ENCODE measurements at places on chromosomes 12 and 14.

DNA sequence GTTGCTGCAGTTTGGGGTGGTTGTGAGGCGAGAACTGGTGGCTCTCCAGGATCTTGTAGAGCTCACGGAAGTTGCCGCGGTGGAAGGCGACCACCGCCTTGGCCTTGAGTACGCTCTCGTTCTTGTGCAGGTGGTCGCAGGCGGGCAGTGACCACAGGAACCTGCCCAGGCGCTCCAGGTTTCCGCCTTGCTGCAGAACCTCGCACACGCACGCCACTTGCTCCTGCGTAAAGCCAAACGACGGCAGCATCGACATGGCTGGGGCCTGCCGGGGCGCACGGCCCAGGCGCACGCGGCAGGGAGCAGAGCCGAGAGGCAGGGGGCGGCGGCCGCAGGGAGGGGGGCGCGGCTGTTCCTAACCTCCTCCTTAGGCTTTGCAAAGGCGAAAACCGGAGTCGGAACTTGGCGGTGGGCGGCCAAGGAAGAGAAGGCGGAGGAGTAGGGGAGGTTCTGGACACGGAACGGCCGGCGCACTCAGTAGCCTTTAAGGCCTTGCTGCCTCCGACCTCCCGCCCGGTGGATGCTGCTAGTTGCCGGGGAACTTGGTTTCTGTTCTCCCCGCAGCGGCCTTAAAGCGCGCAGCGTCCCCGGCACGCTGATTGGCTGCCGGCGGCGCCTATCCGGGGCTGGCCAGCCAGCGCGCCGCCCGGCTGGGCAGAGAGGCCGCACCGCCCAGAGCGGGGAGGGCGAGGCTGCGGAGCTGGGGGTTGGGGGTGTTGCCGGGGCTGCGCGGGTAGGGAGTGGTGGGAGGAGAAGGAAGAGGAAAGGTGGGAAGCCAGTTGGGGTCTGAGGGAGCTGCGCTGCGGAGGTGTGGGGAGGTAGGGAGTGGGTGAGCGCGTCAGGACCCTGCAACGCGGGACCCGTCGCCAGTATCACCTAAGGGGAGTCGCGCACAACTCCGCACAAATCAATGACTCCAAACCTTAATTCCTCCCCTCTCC lies at the start of gene SIX1:
Gene SIX1 (minus strand): TSS at position 544 of the 941 bp plus-strand sequence. CDS start 288 bp downstream, at position 256.
- peaks cover 58% of the 10 kb centered on the region for H3K4me1 ChIP-seq
- no peaks in the 10 kb centered on the region for H3K27me3 ChIP-seq
- no peaks in the 10 kb centered on the region for H3K36me3 ChIP-seq
- H3K27ac ChIP-seq = peak within 1 kb of the TSS; percentile 85
- DNase-seq = peak; percentile 91

DNA sequence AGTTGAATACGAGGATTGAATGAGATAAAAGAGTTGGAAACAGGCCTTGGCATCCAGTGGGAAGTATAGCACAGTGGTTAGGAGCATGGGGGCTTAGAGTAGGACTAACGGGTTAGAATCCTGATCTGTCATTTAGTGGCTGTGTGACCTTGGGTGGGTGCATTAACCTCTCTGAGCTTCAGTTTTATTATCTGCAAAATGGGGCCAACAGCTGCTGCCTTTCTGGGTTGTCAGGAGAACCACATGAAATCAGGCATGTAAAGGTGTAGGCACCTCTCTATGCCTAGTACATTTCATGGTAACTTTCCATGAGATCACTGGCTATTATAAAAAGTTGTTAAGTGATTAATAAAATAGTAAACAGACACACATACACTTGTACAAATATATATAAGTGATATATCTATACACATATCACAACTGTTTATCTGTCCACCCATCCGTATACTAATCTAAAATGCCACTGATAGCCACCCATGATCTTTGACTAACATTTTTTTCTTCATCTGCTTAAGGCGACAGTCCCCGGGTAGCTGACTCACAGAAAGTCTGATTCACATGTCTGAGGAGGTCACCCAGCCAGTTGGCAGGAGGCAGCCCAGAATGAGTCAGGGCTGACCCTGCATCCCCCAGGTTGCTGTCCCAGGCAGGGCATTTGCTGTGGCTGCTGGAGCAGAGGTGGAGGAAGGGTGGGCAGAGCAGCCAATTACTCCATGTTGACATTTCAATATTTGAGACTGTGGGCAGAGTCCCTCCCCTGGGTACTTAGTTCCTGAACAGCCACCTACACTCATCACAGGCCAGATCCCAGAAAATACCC lies 125.6 kb upstream of the NOS1 start:
- H3K36me3 ChIP-seq = no peaks in the 10 kb centered on the region
- no peak overlapping the region for H3K27ac ChIP-seq
- no peaks in the 10 kb centered on the region for H3K4me1 ChIP-seq
- no peaks in the 10 kb centered on the region for H3K27me3 ChIP-seq

- peaks cover 9% of the 10 kb centered on the region for H3K4me1 ChIP-seq
- no peaks in the 10 kb centered on the region for H3K27me3 ChIP-seq
- H3K36me3 ChIP-seq = no peaks in the 10 kb centered on the region
- no peak overlapping the region for H3K4me3 ChIP-seq
Observed at GRCh38 chr14:68027276-68027675, 207.7 kb downstream of the RAD51B start.

DNA sequence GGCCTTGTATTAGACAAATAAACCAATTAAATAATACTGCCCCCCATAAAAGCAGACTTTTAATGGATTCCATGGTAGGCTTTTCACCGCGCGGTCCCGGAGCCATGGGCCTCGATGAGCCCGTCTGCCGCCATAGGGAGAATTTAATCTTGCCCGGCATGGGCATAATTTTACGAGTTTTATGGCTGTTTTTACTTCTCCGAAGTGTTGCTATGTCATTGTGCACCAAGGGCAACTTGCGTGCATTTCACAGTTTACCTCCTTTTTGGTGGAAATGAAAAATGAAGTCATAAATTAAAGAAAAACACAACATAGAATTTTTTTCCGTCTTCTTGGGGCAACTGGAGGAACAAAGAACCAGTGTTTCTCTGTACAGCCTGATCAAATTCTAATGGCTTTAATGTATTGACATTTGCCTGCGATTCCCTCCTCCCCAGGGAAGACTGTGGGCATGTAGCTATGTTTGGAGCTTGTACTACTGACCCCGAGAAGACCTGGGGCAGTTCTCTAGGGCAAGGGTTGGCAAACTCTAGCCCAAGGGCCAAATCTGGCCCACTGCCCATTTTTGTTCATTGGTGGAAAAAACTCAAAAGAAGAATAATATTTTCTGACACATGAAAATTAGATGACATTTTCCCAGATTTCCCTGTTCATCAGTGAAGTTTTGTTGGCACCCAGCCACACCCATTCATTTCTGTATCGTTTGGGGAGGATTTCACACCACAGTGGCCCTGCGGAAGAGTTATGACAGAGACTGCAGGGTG lies 142.7 kb downstream of the CHST11 start:
- H3K4me3 ChIP-seq = no peak overlapping the region
- no peaks in the 10 kb centered on the region for H3K36me3 ChIP-seq
- H3K27me3 ChIP-seq = no peaks in the 10 kb centered on the region
- DNase-seq = no peak

DNA sequence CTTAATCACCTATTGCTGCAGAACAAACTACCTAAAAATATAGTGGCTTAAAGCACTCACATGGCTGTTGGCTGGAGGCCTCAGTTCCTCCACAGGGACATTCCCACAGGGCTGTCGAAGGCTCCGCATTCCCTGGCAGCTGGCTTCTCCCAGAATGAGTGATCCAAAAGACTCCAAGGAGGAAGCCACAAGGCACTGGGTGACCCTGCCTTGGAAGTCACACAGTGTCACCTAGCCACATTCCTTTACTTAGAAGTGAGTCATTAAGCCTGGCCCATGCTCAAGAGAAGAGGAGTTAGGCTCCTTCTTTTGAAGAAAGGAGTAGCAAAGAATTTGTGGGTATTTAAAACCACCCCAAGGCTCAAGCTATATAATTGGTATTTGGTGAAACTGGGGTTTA lies 63.9 kb upstream of the MAP1LC3B2 start:
- H3K27me3 ChIP-seq = no peaks in the 10 kb centered on the region
- no peaks in the 10 kb centered on the region for H3K36me3 ChIP-seq
- H3K4me1 ChIP-seq = peaks cover 8% of the 10 kb centered on the region
- H3K4me3 ChIP-seq = no peak overlapping the region
- H3K27ac ChIP-seq = no peak overlapping the region
- no peak for DNase-seq

- H3K36me3 ChIP-seq = no peaks in the 10 kb centered on the region
- no peak overlapping the region for H3K4me3 ChIP-seq
- no peak for DNase-seq
- no peaks in the 10 kb centered on the region for H3K4me1 ChIP-seq
- no peak overlapping the region for H3K27ac ChIP-seq
- H3K27me3 ChIP-seq = no peaks in the 10 kb centered on the region
Observed at GRCh38 chr12:82149045-82149444, 209.1 kb downstream of the CCDC59 start.

DNA sequence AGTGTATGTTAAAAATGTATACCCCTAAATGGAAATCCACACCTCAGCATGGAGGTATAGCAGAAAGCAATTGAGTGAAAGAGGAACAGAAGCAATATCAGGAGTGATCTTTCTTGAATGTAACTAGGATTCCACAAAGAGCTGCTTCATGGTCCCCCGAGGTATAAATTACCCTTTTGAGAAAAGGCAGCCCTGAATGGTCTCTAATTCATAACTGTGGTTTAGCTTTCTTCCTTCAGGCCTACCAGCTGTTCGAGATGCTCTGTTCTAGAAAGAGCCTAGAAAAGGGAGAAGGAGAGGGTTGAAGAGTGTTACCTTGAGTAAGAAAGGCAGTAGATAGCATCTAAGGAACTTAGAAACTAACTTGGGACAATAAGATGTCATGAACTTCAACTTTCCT lies 42.9 kb upstream of the CSRNP2 start:
- no peak for DNase-seq
- H3K36me3 ChIP-seq = peaks cover 10% of the 10 kb centered on the region
- H3K27ac ChIP-seq = no peak overlapping the region
- H3K27me3 ChIP-seq = no peaks in the 10 kb centered on the region
- no peaks in the 10 kb centered on the region for H3K4me1 ChIP-seq
- H3K4me3 ChIP-seq = no peak overlapping the region

- no peak for DNase-seq
- no peak overlapping the region for H3K4me3 ChIP-seq
- peaks cover 41% of the 10 kb centered on the region for H3K4me1 ChIP-seq
- H3K27ac ChIP-seq = peak overlapping the region; percentile 97
- H3K36me3 ChIP-seq = peaks cover 26% of the 10 kb centered on the region
Observed at GRCh38 chr12:57614178-57614947, 3.1 kb downstream of the ARHGEF25 start.

DNA sequence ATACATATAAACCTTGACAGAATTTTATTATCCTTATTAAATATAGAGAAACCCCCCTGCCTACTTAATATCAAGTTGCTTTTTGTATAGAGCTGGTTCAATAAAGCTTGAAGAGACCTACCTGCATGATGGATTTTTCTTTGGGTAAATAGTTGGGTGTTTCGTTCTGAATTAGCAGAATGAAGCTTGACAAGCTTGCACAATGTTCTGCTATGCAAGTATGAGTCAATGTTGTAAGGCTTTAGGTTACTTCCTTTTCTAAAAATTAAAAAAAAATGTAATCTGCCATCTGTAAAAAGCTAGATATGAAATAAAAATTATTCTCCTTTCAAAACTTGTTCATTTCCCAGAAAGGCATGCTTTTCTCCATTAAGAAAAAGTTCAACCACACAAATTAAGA lies 1662.6 kb upstream of the SEL1L start:
- H3K27ac ChIP-seq = no peak overlapping the region
- H3K27me3 ChIP-seq = no peaks in the 10 kb centered on the region
- no peak overlapping the region for H3K4me3 ChIP-seq
- no peak for DNase-seq

DNA sequence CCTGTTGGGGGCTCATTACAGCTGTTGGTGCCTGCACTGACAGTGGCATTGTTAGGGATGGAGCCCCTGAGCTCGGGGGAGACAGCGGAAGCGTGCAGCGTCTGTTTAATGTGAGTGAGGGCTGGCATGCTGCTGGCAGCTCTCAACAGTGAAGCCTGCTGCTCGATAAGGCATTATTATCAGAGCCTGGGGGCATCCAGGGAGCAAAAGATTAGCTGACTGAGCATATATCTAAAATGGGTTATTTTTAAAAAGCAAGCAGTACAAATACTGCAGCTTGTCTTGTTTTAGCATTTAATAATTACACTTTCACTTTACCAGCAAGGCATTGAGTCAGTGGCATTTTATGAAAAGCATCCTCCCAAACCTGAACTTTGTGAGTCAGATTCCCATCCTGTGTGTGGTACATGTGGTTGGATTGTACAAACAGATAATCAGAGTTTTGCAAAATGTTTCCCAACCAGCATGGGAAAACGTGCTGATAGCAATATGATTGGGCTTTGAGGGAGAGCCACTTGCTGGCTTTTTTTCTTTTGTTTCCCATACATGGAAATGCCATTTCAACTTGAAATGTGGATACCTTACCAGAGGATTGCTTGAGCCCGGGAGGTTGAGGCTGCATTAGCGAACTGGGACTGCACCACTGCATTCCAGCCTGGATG lies 150.8 kb downstream of the PRKCH start:
- peaks cover 53% of the 10 kb centered on the region for H3K4me1 ChIP-seq
- H3K4me3 ChIP-seq = peak overlapping the region; percentile 38
- no peaks in the 10 kb centered on the region for H3K36me3 ChIP-seq
- H3K27ac ChIP-seq = peak overlapping the region; percentile 48
- peak; percentile 20 for DNase-seq

- H3K27ac ChIP-seq = no peak overlapping the region
- H3K27me3 ChIP-seq = no peaks in the 10 kb centered on the region
- no peak overlapping the region for H3K4me3 ChIP-seq
- no peak for DNase-seq
Observed at GRCh38 chr12:5123921-5124320, 80.2 kb downstream of the KCNA5 start.

DNA sequence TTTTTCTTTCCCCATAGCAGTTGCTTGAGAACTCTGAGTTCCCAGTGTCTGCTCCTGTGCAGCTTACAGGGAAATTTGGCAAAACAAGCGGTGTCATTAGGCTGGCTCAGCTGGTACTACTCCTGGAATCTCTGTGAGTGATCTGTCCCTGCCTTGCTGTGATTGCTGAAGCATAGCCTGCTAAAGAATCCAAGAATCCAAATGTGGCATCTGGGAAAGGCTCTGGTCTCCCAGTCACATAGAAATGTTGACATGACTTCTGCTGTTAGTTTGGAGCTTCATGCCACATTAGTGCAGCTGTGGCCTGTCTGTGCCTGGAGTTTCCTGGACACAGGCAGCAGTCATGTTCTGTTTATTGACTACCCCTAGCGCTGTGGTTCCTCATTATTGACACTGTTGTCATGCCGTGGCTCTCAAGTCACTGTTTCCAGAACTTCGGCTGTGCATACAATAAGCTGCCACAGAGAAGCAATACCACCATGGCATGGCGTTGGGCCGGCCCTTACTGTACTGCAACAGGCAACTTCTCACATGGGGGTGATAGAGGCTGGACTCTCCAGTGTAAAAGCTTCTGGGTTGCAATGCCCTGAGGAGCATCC lies 166.8 kb downstream of the MYRFL start:
- H3K4me3 ChIP-seq = no peak overlapping the region
- peak; percentile 31 for DNase-seq
- H3K27ac ChIP-seq = peak overlapping the region; percentile 82
- no peaks in the 10 kb centered on the region for H3K27me3 ChIP-seq
- no peaks in the 10 kb centered on the region for H3K36me3 ChIP-seq

Data from tibial artery (tissue), 4 donors.